ENCODE measurements at places on chromosomes 2 and 18.

GRCh38 chr18:56309104-56309503 is 329.3 kb downstream of the TXNL1 start:
- no peak for DNase-seq

DNA sequence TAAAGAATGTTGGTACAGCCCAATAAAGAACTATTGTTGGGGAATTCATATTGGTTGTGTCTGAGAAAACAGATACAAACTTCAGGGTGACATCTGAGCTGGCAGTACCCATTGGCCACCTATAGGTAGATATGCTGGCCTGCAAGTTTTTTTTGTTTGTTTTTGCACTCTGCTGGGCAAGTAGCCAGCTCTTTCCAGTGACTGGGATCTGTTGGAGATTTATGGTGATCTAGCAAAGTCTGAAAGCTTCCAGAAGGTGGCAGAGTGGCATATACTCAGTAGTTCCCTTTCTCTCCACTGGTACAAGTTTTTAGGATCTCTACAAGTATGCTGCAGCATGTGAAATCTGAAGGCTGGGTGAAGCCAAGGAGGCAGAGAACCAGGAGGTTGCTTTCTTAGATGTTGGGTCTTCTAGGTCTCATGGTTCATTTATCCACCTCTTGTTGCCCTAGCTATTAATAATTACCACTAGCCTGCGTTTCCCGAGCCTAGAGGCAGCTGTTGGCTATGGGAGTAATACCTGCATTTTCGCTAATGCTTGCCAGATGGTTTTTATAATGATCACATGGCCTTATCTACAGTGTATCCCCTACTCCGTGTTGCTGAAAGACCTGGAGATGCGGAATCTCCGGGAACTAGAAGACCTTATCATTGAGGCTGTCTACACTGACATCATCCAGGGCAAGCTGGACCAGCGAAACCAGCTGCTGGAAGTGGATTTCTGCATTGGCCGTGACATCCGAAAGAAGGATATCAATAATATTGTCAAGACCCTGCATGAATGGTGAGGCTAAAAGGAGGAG is 9.5 kb downstream of the COPS7B start:
- DNase-seq: peak; percentile 51

GRCh38 chr18:52054324-52054723 is 285.7 kb upstream of the DCC start:
- peak; percentile 32 for DNase-seq

GRCh38 chr18:76673281-76674185 is 148.8 kb upstream of the ZNF236 start:
- no peak for DNase-seq

- no peak for DNase-seq
These were observed 679 bp downstream of the RNF144A start for GRCh38 chr2:6917761-6918421.

DNA sequence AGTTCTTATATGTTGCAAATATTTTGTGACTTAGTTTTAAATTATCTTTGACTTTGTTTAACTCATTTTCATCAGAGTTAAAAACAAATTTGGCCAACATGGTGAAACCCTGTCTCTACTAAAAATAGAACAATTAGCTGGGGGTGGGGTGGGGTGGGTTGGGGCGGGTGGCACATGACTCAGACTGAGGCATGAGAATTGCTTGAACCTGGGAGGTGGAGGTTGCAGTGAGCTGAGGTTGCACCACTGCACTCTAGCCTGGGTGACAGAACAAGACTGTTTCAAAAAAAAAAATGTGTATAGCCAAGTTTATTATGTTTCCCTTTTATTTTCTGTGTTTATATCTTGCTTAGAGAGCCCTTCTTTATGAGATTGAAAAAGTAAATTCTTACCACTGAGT is 14.2 kb upstream of the LIPG start:
- DNase-seq: no peak

DNA sequence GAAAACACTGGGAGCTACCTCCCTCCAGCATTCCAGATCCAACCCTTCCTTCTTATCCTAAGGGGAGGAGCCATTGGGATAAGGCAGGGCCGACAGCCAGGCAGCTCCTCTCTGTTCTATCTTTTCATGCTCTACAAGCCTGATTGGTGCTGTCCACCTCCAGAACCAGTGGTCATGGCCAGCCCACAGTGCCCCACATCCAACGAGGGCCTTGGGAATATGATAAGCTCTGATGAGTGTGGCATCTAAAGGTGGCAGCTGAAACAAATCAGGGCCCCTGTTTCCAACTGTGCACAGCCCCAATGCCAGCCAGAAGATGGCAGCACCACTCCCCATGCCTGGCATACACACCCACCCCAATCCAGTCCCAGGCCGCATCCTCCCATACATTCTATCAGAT is 329.3 kb downstream of the C1D start:
- peak; percentile 49 for DNase-seq
